ENCODE measurements at places on chromosomes 4 and X.

DNA sequence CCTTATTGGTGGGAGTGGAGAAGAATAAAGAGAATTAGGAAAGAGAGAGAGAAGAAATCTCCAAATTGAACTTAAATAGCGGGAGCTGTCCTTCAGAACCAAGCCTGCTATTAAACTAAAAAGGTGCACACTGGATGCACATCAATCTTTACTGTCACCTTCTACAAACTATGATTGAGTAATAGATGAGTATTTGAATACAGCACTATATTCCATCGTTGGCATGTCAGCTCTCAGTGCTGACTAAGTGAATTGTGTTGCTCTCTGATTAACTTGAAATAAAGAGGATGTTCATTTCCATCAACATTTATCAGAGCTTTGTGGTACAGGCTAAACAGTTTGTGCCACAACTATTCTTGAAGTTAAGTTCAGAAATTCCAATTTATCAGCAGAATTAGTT is 143.7 kb upstream of the PABPC4L start:
- no peak for DNase-seq

GRCh38 chr4:185209031-185209851 is at the start of gene SNX25:
SNX25 (plus strand) TSS chr4:185209598; CDS start chr4:185209827, 229 bp downstream.
- DNase-seq: peak; percentile 88

DNA sequence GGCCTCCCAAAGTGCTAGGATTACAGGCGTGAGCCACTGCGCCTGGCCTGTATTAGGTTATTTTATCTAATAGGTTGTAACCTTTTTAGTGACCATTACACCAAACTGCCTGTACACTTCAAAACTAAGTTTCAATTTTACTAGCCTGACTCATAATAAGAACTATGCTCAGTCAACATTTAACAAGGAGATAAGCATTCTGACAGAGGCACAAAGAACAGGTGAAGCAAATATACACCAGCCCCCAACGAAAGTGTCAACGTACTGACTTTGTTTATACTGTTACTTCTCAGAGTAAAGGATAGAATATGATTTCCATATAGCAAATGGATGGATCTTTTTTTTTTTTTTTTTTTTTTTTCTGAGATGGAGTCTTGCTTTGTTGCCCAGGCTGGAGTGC is 62.8 kb downstream of the SHISA3 start:
- DNase-seq: no peak

DNA sequence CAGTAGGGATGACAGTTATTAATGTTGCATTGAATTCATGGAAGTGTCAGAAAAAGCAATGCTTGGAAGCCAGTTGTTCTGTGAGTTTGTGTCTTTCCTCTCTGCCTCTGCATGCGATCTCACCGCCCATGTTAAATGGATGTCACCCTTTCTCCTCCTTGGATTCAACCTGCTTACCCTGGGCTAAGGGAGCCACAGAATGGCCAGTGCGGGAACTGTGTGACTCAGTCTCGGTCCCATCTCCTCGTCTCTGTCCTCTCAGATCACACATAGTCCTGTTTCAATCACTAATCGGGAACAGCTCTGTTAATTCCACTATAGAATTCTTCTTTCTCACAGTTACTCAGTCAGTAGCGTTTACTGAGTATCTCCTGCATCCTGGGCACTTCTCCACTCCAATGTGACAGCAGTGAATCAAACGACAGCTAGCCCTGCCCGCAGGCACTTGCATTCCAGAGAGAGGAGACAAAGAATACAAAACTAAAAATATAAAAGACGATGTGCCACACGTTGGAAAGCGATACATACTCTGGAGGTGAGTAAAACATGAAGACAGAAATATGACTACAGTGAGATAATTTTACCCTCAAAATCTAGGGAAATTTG is 53.6 kb upstream of the TLR3 start:
- no peak for DNase-seq

GRCh38 chr4:181312066-181312465 is 931.1 kb upstream of the TENM3 start:
- no peak for DNase-seq

DNA sequence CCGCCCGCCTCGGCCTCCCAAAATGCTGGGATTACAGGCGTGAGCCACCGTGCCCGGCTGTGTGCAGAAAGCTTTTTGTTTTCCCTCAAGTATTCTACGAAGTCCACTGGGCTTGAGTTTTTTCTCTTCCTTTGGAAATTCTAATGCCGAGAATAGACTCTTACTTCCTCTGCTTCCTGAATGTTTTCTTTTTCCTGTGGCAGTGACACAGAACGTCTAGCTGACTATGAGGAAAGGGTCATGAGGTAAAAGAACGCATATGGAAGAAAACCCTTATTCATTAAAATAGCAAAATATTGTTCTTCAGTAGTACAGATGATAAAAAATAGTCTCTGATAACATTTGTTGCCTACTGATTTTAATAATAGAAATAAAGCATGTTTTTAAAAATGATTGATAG is 4.9 kb upstream of the SLC25A4 start:
- no peak for DNase-seq

GRCh38 chr4:52164116-52164515 is 113.0 kb downstream of the SPATA18 start:
- no peak for DNase-seq

DNA sequence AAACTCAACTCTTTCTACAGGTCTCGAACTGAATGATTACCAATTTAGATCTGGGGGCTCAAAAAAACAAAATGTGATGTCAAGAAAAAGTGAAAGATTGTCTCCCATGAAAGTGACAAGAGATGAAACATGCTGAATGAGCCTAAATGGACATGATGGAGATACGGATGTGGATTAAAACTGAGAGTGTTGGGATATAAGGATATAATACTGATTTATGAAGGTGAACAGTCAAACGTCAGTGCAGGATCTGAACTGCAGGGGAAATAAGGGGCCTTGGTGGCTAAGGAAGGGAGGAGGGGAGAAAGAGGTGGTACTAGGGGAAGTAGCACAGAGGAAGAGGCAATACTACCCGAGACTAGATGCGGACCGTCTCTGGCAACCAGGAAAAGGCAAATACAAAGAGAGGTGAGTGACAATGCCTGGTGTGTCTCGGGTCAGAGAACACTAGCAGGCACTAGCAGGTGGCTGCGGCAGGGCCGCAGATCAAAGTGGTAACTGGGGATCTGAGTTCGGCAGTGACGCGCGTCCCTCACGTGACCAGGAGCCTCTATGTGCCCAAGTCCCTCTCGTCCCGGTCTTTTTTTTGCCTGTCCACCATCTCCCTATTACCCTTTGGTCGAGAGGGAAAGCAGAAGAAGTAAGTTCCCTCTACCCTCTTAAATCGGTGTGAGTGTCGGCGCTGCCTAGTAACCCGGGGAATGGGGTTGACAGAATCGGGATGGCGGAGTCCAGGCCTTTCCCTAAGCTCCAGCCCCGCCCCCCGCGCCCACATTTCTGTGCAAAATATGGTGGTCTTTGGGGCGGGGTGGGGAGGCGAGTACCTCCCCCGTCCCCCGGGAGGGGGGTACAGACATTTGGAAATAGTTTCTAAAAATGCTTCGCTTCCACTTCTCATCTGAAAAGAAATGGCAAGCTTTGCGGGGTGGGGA is at the start of gene TCEAL1:
Gene TCEAL1, plus strand, starts transcription at position 590 of the 932 bp plus-strand sequence. CDS start 942 bp downstream, outside the sequence.
- peak; percentile 67 for DNase-seq

- peak; percentile 68 for DNase-seq
Observed at GRCh38 chrX:120238933-120239332, 11.7 kb upstream of the ZBTB33 start.

- DNase-seq: no peak
Observed at GRCh38 chr4:8911316-8912088, 39.9 kb upstream of the HMX1 start.

- DNase-seq: no peak
Observed at GRCh38 chr4:144090744-144091143, 49.8 kb downstream of the GYPA start.

- peak; percentile 35 for DNase-seq
Observed at GRCh38 chrX:91108761-91109160, 325.9 kb upstream of the PABPC5 start.

DNA sequence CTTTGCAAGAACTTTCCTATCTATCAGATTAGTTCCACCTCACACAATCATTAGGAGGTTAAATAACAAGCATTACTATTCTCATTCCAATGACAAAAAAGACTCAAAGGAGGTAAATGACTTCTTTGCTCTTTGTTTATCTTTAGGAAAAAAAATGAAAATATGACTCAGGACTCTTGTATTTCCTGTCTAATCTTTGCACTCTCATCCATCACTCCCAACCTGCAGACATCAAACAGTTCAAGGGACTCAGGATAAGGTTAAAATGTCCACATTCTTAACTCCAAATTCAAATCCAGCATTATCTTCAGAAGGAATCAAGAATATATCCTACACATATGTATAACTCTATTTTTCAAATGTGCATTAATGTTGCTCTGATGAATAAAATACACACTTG is 139.6 kb downstream of the UNC5C start:
- no peak for DNase-seq

DNA sequence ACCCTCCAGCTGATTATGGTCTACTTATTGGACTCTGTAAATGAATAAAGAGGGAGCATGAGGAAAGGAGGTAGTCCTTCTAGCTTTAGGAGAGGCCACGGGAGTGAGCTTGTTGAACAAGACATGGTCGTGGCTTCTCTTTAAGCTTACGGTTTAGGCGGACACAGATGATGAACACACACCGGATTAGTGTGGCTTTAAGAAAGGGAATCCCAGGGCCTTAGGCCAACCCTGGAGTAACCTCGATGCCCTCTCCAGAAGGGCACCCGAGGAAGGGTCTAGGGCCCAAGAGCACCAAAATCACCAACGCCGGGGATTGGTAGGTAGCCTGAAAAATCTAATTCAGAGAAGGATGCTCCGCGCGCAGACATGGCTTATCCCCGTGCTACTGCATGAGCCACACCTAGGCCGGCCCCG is 39.4 kb downstream of the ERVMER34-1 start:
- no peak for DNase-seq

- DNase-seq: peak; percentile 75
Observed at GRCh38 chrX:70433848-70434351, 10.7 kb upstream of the DLG3 start.

- no peak for DNase-seq
Observed at GRCh38 chr4:2699534-2699933, 56.6 kb downstream of the TNIP2 start.

- DNase-seq: no peak
Observed at GRCh38 chr4:177404986-177405385, 37.3 kb downstream of the AGA start.

DNA sequence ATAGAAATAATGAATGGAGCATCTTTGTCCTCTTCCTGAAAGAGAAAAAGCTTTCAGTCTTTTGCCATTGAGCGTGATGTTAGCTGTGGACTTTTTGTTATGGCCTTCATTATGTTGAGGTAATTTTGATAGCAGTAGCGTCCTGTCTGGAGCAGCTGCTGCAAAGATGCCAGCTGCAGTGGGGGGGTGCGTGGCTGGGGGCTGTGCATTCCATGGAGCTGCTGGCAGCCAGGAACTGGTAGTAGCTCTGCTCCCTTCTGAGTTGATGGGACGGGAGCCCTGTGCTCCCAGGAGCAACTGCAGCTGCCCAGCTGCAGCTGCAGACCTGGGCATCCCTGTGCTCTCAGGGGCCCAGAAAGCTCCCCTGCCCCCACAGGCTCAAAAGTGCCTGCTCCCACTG is 50.4 kb downstream of the CCDC160 start:
- DNase-seq: no peak

- DNase-seq: no peak
Observed at GRCh38 chr4:96097040-96097607, 257.2 kb downstream of the PDHA2 start.

DNA sequence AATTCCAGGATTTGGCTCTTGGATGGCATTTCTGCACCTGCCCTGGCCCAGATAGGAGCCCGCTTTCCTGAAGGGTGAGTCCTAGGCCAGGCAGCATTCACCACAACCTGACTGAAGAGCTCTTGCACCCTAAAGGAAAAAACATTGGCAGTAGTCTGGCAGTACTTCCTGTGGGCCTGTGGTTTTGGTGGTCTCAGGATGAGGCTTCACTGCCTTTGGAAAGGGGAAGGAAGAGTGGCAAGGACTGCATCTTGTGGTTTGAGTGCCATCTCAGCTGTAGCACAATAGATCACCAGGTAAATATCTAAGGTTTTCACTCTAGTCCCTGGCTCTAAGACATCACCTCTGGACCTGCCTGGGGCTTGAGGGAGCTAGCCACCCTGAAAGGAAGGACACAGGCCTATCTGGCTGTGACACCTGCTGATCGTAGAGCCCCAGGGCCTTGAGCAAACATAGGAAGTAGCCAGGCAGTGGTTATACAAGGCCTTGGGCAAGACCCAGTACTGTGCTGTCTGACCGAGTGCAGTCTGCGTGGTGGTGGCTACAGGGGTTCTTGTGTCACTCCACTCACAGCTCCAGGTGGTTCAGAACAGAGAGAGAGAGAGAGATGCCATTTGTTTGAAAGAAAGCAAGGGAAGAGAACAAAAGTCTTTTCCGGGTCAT is 28.5 kb upstream of the PRRG1 start:
- no peak for DNase-seq

- DNase-seq: no peak
Observed at GRCh38 chrX:52031371-52031770, 37.6 kb downstream of the MAGED4B start.

GRCh38 chr4:124633285-124633941 is 79.1 kb downstream of the ANKRD50 start:
- DNase-seq: no peak

GRCh38 chr4:189912170-189912569 is 28.5 kb upstream of the FRG1 start:
- no peak for DNase-seq

DNA sequence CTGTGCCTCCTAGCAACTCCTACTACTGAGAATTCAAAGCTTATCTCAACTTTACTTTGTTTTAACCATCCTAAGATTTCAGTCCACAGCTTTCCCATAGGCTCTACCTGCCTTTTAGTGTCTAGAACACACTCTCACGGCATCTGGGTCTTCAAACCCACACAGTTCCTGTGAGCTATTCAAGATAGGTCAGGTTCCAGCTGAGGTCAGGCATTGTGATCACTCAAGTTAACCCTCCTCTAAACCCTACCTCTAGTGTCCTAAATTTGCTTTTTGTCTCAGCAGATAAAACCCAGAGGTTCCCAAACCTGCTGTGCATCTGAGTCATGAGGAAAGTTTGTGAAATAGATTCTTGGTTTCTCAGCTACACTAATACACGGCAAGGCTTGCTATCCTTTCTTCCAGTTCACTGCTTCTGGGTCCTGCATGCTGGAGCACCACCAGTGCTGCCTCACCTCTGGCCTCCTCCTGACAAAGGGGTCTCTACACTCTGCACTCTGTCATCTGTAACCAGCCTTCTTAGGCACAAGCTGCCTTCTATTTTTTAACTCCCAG is 324.6 kb upstream of the MAGEB2 start:
- DNase-seq: no peak

DNA sequence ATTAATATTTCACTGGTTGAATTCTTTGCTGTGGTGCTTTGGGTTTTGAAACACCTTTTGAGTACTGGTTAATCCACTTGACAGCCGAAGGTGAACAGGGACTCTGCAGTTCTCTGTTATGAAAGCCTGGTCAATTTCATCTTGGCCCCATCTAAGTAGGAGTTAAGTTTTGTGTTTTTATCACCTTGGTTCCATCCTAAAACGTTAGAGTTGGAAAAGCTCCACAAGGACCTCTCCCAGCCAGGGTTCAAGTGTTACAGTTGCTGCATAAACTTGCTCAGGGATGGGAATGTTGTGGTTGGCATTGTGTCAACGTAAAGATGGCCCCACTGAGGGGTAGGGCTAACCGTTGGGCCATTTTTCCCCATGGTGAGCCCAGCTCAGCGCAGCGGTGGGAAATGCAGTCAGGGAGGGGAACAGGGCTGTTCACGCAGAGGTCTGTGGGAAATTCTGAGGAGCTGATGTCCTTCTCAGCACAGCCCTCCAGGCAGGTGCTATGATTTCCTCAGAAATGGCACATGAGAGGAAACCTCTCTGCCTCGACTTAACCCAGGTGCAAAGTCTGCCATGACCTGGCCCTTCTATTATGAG is 188.7 kb downstream of the STIM2 start:
- no peak for DNase-seq

- DNase-seq: peak; percentile 94
Observed at GRCh38 chr4:26372525-26373172, 51.8 kb downstream of the RBPJ start.

Data from OCI-M1 (cell line).